ENCODE measurements at places on chromosomes 3 and 15.

- H3K4me1 ChIP-seq = no peaks in the 10 kb centered on the region
- no peaks in the 10 kb centered on the region for H3K27me3 ChIP-seq
- no peaks in the 10 kb centered on the region for H3K36me3 ChIP-seq
- H3K4me3 ChIP-seq = no peak overlapping the region
Measured at GRCh38 chr3:176765382-176765900, 431.8 kb downstream of the TBL1XR1 start.

DNA sequence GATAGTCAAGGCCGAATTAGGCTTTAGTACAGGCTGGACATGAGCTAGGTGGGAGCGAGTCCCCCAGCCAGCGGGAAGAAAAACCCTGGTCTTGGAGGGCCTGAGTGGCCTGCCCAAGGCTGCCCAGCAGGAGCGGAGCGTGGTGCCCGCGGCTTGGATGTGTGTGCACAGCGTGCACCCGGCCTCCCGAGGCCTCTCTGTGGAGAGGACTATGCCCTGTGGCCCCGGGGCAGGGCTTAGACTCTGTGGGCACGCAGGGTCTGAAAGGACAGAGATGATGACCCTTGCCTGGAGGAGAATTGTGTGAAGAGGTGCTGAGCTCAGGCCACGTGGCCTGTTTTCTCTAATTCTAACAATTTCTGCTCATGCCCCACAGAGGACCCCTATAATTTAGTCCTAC is 124.6 kb upstream of the IQSEC1 start:
- no peaks in the 10 kb centered on the region for H3K36me3 ChIP-seq
- no peak for DNase-seq
- H3K4me3 ChIP-seq = no peak overlapping the region
- no peak overlapping the region for H3K27ac ChIP-seq
- peaks cover 14% of the 10 kb centered on the region for H3K4me1 ChIP-seq

DNA sequence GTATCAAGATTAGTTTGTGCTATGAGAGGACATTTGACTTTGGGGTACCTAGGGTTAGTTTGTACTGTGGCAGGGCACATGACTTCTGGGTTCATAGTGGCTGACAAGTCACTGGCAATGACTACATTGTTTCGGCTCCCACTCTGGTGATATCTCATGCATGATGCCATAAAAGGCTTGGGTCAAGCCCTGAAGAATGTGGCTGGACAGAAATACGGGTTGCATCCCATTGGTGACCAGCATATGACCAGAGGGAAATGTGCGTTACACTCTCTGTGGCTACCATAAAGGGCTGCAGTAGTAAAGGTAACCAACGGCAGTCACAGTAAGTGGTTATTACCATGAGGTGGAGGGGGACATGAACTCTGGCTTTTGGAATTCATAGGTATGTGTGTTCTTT is 18.4 kb downstream of the THOC7 start:
- no peak overlapping the region for H3K4me3 ChIP-seq
- DNase-seq = no peak
- H3K27me3 ChIP-seq = no peaks in the 10 kb centered on the region
- H3K36me3 ChIP-seq = no peaks in the 10 kb centered on the region
- H3K27ac ChIP-seq = no peak overlapping the region

- H3K27me3 ChIP-seq = peaks cover 60% of the 10 kb centered on the region
- no peak overlapping the region for H3K27ac ChIP-seq
- no peaks in the 10 kb centered on the region for H3K36me3 ChIP-seq
- H3K4me1 ChIP-seq = peaks cover 18% of the 10 kb centered on the region
- no peak overlapping the region for H3K4me3 ChIP-seq
Measured at GRCh38 chr3:14285548-14285925, 106.9 kb downstream of the LSM3 start.

DNA sequence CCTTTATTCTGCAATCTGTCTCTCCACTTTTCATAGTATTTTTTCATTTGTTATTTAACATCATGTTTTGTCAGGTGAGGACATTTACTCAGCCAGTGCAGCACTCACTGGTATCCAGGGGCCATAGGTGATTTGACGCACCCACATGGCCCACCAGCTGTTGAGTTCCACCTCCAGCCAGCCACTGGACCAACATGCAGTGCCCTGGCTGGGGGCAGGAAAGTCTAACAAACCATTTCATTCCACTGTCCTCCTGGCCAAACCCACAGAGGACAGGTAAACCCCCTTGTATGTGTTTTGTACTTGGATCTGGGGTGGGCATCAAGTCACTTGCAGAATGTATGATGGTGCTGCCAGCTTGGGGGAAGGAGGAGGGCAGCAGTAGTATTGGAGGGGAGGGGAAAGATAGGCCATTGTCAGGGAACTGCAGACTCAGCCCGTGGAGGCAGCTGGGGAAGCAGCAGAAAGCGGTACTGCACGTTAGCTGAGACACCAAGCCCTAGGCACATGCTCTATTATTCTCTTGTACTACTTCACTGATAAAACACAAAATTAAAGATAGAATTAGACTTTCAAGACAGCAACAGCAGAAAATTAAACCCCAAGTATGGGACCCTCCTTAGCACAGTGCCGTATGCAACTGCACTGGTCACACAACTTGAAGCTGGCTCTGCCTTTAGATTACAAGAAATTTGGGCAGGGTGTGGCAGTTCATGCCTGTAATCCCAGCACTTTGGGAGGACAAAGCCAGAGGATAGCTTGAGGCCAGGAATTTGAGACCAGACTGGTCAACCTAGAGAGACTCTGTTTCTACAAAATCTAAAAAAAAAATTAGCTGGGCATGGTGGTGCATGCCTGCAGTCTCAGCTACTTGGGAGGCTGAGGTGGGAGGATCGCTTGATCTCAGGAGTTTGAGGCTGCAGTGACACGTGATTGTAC is 15.4 kb upstream of the RPL24 start:
- no peaks in the 10 kb centered on the region for H3K36me3 ChIP-seq
- H3K27me3 ChIP-seq = peaks cover 4% of the 10 kb centered on the region
- no peak for DNase-seq
- H3K4me3 ChIP-seq = no peak overlapping the region

- peak within 1 kb of the TSS; percentile 51 for H3K27ac ChIP-seq
- H3K27me3 ChIP-seq = no peaks in the 10 kb centered on the region
- H3K4me1 ChIP-seq = peaks cover 6% of the 10 kb centered on the region
- peak; percentile 92 for DNase-seq
Measured at GRCh38 chr3:157436583-157437291, at the start of gene PTX3. PTX3 (plus strand) TSS chr3:157436850; CDS start chr3:157436934, 84 bp downstream.

- no peaks in the 10 kb centered on the region for H3K36me3 ChIP-seq
- no peak for DNase-seq
- H3K4me1 ChIP-seq = no peaks in the 10 kb centered on the region
- no peak overlapping the region for H3K4me3 ChIP-seq
- no peaks in the 10 kb centered on the region for H3K27me3 ChIP-seq
- no peak overlapping the region for H3K27ac ChIP-seq
Measured at GRCh38 chr3:134617608-134618477, 33.0 kb downstream of the KY start.

DNA sequence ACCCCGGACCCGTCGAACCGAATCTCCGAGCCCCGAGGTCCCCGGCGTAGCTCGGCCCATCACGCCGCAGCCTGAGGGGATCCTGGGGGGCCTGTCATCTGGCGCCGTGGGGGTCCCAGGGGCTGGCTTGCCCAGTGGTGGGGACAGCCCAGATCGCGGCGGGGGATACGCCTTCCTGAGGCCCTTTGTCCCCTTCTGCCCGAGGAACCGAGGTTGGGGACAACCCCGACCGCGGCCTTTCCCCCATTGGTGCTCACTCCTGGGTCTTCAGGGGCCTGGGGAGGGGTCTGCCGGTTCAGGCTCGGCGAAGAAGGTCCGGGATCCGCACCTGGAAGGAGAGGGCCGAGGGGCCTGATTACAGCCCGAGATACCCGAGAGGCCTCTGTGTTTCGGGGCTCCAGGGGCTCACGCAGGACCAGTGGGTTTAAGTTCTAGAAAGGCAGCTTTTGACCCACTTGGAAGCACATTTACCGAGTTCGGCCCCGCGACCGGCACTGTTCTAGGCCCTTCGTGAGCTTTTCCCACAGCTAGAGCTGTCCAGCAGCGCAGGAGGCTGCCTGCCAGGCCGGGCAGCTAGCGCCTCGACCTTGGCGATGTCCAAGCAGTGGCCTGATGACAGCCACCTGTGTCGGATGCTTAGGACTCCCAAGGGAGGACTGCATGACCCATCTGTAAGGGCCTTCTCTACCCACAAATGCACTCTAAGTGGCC is 504 bp downstream of the ABHD2 start:
- peaks cover 19% of the 10 kb centered on the region for H3K4me1 ChIP-seq
- no peaks in the 10 kb centered on the region for H3K36me3 ChIP-seq
- DNase-seq = peak; percentile 51
- H3K4me3 ChIP-seq = peak overlapping the region; percentile 90
- no peak overlapping the region for H3K27ac ChIP-seq

DNA sequence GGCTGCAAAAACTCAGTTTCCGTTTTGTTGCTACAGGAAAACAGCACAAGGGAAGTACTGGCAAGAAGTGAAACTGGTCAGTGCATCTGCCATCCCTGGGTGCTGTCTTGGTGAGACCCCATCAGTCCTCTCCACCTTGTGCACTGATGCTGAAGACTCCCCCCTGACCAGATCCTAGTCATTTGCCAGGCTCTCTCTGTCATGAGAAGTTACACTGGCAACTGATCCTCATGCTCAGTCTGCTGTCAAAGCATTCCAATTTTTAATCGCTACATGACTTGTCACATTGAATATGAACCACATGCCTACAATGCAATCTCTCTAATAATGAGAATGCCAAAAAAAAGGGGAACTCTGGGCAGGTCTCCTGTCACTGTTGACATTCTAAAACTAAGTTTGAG is 296.5 kb downstream of the ZIC1 start:
- no peak overlapping the region for H3K27ac ChIP-seq
- H3K4me1 ChIP-seq = no peaks in the 10 kb centered on the region
- H3K36me3 ChIP-seq = no peaks in the 10 kb centered on the region

DNA sequence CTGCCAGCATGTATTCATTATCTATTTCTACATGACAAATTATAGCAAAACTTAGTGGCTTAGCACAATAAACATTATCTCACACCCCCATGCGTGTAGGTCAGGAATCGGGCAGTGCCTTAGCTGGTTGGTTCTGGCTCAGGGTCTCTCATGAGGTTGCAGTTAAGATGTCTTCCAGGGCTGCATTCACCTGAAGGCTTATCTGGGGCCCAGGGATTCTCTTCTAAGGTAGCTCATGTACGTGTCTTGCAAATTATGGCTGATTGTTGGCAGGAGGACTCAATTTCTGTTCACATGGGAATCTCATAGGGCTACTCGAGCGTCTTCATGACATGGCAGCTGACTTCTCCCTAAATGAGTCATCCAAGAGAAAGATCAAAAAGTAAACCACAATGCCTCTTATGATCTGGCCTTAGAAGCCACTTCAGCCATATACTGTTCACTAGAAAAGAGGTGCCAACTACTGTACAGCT is 42.9 kb upstream of the TSC22D2 start:
- no peaks in the 10 kb centered on the region for H3K36me3 ChIP-seq
- H3K4me3 ChIP-seq = no peak overlapping the region
- H3K27ac ChIP-seq = peak overlapping the region; percentile 2
- DNase-seq = peak; percentile 84
- H3K27me3 ChIP-seq = no peaks in the 10 kb centered on the region

- no peak overlapping the region for H3K27ac ChIP-seq
- no peaks in the 10 kb centered on the region for H3K36me3 ChIP-seq
- peaks cover 2% of the 10 kb centered on the region for H3K4me1 ChIP-seq
- no peak overlapping the region for H3K4me3 ChIP-seq
- no peaks in the 10 kb centered on the region for H3K27me3 ChIP-seq
- no peak for DNase-seq
Measured at GRCh38 chr15:84034578-84035398, 200.8 kb upstream of the GOLGA6L4 start.

- DNase-seq = peak; percentile 83
- no peak overlapping the region for H3K27ac ChIP-seq
- no peak overlapping the region for H3K4me3 ChIP-seq
- peaks cover 2% of the 10 kb centered on the region for H3K4me1 ChIP-seq
Measured at GRCh38 chr3:29144807-29145206, 136.1 kb upstream of the RBMS3 start.

DNA sequence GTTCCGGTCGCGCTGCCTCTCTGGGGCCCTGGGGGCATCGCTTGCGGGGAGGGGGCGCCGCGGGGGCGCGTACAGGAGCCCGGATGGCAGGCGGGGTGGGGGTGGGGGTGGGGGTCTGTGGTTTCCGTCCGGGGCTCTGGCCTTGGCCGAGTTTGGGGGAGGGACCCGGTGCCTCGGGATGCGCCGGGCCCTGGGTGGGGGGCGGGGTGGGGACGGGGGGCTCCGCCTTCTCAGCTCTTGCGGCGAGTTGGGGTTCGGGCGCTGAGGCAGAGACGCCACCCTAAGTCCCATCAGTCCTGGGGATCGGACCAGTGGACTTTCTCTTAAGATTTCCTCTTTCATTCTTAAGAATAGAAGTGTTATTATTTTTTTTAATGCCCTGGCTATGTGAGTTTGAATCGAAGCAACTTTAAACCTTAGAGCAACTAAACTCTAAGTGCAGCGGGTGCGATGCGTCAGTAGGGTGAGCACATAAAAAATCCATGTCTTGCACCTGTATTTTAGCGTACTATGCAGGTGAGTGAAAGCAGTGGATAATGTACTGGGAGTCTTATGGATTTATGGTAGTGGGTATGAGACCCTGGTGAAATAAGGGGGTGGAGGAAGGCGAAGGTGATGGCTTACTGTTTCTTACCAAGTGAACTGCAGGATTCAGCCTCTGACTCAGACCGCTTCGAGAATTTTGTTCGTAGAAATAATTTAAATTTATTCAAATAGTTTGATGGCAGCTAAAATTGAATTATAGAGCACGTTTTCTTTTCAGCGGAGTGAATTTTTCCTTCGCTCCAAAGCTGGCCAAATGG is 762 bp downstream of the CTNNB1 start:
- peak overlapping the region; percentile 74 for H3K27ac ChIP-seq
- H3K27me3 ChIP-seq = no peaks in the 10 kb centered on the region
- H3K36me3 ChIP-seq = no peaks in the 10 kb centered on the region
- peak overlapping the region; percentile 91 for H3K4me3 ChIP-seq
- DNase-seq = peak; percentile 56

GRCh38 chr15:72851586-72851985 is 68.0 kb upstream of the ADPGK start:
- DNase-seq = no peak
- peaks cover 2% of the 10 kb centered on the region for H3K4me1 ChIP-seq
- H3K4me3 ChIP-seq = no peak overlapping the region
- H3K27ac ChIP-seq = no peak overlapping the region
- no peaks in the 10 kb centered on the region for H3K36me3 ChIP-seq
- peaks cover 65% of the 10 kb centered on the region for H3K27me3 ChIP-seq

DNA sequence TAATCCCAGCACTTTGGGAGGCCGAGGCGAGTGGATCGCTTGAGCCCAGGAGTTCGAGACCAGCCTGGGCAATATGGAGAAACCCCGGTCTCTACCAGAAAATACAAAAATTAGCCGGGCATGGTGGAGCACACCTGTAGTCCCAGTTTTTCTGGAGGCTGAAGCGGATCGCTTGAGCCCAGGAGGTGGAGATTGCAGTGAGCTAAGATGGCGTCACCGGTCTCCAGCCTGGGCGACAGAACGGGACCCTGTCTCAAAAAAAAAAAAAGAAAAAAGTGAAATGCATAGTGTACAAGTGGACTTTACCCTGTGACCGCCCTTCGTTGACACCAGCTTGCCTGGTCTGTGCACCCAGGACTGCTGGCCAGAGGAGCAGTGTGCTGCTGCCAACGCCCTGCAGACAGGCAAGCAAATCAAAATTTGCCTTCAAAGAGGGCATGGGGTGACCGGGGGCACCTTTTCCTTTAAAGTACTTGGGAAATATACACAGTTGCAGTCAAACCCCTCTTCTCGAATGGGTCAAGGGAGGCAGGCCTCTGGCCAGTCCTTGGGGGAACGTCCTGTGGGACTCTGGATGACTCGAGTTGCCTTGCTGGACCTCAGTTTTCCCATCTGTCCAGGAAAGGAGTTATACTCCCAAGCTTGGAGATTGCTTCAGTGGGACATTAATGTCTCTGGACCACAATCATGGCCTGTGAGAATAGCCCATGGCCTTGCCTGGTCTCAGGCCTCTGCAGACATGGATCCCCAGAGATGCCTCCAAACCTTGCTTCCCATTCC is 1.0 kb downstream of the XYLB start:
- no peaks in the 10 kb centered on the region for H3K27me3 ChIP-seq
- DNase-seq = no peak
- no peak overlapping the region for H3K27ac ChIP-seq
- H3K4me3 ChIP-seq = peak overlapping the region; percentile 86

All from mesenchymal stem cell (in vitro differentiated cells and primary cell).